Left ventricle myocardium inferior (tissue), 1 donor: ENCODE measurements at places on chromosomes 1 and 21. TPM values are rescaled to one million over a fixed set of nuclear protein-coding genes. Genes with fewer than 3 reads are reported as not detected.

The RBP7 gene
- 23.1 TPM for total RNA-seq

The GLMP gene
- 14.2 TPM for total RNA-seq

The CYP2J2 gene
- total RNA-seq: 91.7 TPM

The COL6A1 gene
- total RNA-seq: 154 TPM

The PRAMEF17 gene
- not detected for total RNA-seq

The MPZ gene
- total RNA-seq: 3.5 TPM

The BRDT gene
- not detected for total RNA-seq

The PTBP2 gene
- 10.3 TPM for total RNA-seq

The PCBP3 gene
- 2.9 TPM for total RNA-seq

The RAP1GAP gene
- total RNA-seq: 6.2 TPM
